ENCODE measurements at places on chromosomes 1 and 21.

DNA sequence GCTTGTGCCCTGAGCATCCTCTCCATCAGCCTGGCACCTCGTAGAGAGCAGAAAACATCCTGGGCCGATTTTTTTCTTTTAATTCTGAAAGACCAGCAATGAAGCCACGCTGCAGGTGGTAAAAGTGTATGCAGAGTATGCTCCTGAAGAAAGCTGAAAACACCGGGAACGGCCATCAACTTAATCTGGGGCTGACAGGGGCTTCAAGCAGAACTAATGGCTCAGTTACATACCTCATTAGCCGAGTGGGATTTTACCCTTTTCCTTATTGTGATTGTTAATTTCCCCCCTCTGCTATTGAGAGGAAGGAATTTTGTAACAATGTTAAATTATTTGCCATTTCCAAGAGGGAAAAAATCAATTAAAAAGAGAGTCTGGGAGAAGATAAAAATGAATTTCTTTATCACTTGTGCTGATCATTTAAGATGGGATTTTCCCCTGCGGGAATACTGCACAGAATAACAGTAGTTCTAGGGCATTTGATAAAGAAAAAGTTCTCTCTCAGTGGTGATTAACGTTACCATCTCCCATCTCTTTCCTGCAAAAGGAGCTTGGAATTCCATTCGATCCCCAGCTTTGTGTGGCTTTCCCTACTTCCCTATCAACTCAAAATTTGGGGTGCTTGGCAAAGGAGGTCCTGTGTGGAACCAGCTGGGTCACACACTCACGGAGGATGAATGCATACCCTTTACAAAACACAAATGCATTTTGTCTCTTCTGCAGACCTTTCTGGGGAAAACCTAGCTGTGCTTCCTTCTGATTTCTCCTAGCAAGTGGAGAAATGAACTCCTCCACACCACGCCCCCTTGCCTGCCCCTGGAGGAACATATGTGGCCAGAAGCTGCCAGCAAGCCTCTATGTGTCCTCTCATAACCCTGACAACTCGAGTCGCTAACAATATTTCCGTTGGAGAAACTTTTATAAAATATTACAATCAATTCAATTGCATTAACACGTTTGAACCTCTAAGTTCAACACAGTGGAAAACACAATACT, 70.9 kb downstream of the RRAGC start:
- DNase-seq = no peak

- DNase-seq = no peak
Measured at GRCh38 chr1:21891621-21892479, 45.3 kb downstream of the HSPG2 start.

DNA sequence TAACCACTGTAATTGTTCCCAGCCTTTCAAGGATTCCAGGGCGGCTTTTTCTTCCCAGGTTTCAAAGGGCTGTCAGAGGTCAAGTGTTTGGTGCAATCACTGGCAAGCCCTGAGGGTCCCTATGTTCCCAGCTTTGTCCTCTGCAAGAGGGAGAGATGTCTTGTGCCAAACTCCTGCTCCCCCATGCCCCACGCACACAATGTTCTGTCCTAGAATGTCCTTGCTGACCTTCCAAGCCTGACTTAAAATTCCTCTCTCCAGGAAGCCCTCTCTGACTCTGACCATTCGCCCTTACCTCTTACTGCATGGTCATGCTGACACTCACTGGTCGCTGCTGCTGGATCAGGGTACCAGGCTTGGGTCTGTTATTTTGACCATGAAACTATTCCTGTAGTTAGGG, 152.5 kb upstream of the KCND3 start:
- DNase-seq = no peak

DNA sequence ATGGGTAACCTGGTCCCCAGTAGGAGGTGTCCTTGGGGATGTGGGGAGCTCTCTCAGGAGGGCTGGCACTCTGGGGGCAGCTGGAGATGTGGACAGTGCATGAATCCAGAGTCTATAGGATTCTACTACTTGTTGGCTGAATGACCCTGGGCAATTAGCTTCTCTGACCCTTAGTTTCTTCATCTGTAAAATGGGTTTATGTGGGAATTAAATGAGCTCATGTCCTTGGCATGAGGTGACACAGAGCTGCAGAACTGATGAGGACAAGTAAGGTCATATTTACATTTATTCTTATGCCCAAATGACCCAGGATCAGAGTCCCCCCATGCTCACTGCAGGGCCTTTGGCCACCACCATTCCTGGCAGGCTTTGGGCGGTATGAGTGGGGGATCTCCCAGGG, 29.3 kb downstream of the FOXO6 start:
- no peak for DNase-seq

- DNase-seq = no peak
Measured at GRCh38 chr1:186534401-186534800, 73.5 kb upstream of the PDC start.

DNA sequence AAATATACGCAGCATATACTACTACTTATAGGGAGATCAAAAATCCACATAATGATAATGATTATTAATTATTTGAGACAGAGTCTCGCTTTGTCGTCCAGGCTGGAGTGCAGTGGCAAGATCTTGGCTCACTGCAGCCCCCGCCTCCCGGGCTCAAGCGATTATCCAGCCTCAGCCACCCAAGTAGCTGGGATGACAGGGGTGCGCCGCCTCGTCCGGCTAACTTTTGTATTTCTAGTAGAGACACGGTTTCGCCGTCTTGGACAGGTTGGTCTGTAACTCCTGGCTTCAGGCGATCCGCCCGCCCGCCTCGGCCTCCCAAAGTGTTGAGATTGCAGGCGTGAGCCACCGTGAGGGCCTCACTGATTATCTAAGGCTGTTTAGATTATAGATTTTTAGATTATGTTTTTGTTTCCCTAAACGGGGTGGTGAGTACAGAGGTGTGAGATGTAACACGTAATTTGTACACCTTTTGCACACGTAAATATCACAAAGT, 548 bp upstream of the SLC25A33 start:
- no peak for DNase-seq

GRCh38 chr1:100931716-100932115, 35.8 kb downstream of the SLC30A7 start:
- no peak for DNase-seq

DNA sequence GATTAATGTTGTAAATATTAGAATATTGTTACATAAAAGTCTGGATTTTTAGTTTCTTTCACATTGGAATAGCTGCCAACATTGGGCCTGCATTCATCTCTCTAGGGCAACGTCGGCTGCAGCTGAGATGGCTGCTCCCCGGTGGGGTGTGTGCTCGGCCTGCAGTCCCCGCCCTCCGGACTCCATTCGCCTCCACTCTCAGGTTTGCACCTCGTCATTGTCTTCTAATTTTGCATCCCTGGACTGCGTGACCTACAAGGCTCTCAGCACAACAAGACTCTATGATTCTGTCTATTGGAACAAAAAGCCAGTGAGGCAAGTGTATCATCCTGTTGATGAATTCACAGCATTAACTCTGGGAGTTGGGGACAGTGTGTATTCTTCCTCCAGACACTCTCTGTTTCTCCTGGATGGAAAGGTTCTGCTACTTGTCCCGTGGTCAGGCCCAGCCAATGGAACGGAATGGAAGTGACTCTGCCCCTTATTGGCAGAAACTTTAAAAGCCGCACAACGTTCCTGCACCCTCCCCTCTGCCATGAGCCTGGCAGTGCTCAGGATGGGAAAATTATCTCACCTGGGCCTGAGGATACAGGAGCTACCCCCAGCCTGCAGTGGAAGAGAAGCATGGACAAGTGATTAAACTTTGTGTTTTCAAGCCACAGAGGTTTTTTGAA, 105.0 kb upstream of the SAMD11 start:
- DNase-seq = no peak

Data from AG04449 (cell line).